CD4-positive, alpha-beta T cell treated with Interleukin-2 at 100 ng/mL for 4 hours (primary cell): ENCODE measurements at places on chromosomes 12 and 14.
A peak's percentile ranks its signal among the peaks of the same experiment; 100 is the strongest.

DNA sequence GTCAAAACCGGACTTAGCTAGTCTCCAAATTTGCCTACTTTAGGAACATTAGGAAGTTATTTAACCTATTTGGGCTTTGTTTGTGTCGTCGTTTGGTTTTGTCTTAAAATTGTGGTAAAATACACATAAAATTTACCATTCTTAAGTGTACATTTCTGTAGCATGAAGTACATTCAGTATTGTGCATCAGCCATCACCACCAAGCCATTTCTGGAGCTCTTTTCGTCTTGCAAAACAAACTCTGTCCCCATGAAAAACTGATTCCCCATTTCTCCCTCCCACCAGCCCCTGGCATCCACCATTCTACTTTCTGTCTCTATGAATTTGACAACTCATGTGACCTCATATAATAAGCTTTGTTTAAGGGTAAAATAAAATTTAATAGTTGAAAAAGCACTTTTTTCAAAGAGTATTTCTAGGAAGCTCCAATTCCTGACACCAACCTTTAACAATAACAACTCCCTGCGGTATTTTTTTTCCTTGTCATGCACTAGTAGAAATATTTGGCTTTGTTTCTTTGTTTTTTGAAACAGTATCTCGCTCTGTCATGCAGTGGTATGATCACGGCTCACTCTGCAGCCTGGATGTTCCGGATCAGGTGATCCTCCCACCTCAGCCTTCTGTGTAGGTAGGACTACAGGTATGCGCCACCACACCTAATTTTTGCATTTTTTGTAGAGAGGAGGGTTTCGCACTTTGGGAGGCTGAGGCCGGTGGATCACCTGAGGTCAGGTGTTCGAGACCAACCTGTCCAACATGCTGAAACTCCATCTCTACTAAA is 3.6 kb upstream of the UBC start:
- peak; percentile 34 for DNase-seq

DNA sequence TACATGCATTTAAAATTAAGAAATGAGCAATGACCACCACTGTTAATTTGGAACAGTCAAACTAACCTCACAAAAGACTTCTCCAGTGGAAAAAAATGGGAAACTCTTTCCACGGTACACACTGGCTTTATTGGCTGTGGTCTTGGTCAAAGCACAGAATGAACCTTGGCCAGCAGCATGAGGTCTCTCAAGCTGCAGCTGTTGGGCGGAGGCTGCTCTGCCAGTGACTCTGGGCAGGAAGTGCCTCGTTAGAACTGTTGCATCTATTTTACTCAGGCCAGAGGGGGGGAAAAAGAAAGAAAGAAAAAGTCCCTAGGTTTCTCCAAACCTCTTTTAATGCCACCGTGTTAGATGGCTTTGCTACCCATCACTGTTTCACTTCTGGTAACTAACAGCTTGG is 279.8 kb upstream of the DIO2 start:
- no peak for DNase-seq

GRCh38 chr14:29370024-29370423 is 557.6 kb downstream of the PRKD1 start:
- no peak for DNase-seq

DNA sequence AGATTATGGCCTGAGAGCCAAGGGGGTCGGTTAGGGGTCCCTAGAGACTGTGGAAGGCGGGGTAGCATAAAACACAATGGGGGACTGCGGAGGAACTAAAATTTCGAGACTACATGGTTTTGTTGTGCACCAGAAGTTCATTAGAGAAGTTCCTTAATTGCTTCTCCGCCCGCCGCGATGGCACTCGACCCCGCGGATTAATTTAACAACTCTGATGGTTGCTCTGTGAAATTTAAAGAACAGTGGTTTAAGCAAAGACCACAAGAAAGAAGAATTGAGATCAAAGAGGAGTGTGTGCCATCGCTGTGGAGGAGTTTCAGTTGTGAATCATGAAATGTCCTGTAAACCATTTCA is 1.4 kb upstream of the CCDC88C start:
- DNase-seq, result peak; percentile 82

DNA sequence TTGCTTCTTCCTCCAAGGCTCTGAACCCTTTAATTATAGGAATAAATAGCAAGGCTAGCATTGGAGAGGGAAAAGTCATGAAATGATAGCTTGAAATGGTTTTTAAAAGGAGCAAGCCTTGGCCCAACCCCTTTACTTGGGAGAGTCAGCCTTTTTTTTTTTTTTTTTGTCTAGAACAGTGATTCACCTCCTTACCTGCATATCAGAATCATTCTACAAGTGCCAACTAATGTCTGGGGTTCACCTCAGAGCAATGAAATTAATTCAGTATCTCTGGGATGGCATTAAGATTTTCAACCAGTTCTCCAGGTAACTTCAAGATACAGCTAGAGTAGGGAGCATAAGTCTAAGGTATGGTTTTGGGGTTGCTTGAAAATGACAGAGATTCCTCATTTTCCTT is 41.3 kb upstream of the TMTC2 start:
- DNase-seq, result no peak

GRCh38 chr12:76274420-76275083 is 73.7 kb downstream of the BBS10 start:
- DNase-seq, result no peak

DNA sequence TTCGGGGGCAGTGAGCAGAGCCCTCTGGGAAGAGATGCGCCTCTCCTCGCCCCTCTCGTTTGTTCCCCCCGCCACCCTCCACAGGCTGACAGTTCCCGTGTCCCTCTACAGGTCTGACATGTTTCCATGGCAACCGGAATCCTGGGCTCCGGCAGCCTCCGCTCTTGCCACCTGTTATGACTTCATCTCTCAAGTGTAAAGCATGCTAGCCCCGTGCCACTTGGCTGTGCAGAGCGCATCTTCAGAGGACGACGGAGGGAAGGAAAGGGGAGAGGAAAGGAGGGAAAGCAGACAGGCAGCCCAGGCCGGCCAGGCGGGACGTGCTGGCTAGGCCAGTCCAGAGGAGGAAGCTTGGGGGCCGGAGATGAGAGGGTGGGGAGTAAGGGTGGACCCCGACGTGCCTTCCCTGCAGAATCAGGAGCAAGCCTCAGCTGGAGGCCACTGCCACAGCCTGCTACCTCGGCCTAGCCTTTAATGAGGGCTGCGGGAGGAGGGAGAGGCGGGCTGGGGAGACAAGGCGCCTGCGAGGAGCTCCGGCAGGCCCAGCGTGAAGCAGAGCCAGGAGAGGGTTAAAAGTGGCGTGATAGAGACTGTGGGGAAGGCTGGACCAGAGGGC is 214.3 kb downstream of the DPF3 start:
- DNase-seq, result no peak

- DNase-seq, result no peak
Measured at GRCh38 chr14:92199763-92200162, 78.0 kb downstream of the CPSF2 start.

GRCh38 chr12:108635201-108635996 is 1.7 kb upstream of the SELPLG start:
- peak; percentile 61 for DNase-seq

DNA sequence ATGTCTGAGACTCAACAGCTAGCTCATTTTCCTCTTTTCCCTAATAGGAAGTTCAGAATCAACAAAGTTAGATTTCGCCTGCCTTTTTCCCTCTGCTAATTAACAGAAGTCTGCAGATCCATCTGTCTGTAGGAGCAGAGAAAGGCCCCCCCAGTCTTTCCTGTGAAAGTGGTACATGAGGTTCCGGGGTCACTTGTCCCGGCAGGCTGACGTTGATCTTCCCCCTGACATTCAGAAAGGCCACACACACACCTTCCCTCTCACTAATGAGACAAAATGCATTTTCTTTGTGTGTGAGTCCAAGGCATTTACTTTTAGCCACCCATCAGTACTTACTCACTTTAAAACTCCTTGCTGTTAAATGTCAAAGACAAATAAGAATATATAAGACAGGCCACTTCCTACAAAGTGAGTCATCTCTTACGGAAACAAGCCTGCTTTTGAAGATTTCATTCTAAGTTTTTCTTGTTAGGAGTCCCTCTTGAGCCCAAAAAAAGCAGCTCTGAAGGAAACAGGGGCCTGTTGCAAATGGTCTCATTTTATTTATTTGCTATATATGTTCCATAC is 138.7 kb downstream of the TTC7B start:
- DNase-seq, result peak; percentile 29

DNA sequence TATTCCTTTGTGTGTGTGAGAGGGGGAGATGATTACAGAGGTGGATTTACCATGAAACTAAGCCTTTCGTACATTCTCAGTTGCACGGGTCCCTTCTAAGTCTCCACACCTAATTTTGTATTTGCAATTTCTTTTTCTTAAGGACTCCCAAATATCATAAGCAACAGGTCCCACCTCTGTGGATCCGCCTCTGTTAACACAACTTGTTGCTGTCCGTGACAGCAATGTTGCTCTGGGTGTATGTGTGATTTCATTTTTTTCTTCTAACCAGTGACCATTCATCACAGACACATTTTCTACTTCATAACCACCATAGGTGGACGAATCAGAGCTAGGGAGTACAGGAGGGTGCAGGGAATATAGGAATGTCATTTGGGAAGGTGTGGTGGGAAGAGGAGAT is 81.1 kb downstream of the NRXN3 start:
- DNase-seq, result no peak

- DNase-seq, result no peak
Measured at GRCh38 chr12:41188841-41189394, 798 bp downstream of the PDZRN4 start.

- DNase-seq, result no peak
Measured at GRCh38 chr12:89770391-89770790, 61.8 kb upstream of the ATP2B1 start.

DNA sequence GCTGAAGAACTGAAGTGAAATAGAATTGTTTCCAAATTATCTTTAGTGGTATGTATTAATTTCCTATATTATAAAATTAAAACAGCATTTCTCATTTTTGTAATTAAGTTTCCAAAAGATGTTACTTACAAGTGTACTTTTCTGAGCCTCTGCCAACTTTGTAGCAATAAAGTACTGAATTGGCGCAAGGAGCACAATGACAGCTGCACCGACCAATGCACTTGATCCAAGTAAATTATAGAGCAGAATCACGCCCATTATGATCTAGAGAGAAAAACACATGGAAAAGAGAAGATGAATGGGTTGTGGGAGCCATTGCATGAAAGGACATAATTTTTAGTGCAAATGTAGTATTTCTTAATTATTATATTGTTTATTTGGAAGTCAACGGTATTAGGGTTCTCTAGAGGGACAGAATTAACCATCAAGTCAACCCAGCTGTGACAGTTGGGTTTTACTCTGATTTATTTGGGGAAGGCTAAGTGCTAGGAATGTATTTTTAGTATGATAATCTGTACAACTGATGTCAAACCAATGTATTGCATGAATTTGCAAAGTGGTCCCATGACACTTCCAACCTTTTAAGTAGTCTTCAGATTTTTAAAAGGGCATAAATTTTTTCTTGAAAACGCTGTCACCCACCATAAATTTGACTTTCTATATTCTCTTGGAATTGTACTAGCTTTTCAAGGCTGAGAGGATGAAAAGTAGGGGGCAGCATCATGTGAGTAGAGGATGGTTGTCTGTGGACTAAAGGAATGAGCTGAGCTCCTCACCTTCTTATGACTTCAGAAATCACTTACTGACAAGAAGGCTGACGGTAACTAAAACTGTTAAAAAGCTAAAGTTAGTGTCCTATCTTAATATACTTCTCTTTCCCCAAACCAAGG is 33.0 kb downstream of the ABCC9 start:
- no peak for DNase-seq

DNA sequence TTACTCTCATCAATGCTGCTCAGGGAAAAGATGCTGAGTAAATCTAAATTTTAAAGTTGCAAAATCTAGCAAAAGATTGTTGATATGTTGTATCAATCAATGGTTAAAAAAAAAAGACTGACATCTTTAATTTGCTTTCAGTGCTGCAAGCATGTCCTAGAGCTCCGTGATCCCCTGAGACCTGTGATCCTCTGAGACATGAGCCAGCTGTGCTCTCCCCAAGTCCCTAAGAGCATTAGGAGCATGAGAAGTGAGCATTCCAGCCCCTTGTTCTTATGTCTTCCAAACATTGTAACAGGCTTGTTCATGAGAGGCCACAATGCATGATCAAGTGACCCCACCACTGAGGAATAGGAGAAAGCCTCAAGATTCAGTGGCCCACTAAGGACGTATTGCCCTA is 116.6 kb downstream of the DAD1 start:
- DNase-seq, result no peak

GRCh38 chr14:101481557-101481956 is 79.7 kb upstream of the DIO3 start:
- DNase-seq, result no peak

- no peak for DNase-seq
Measured at GRCh38 chr14:97106166-97106565, 309.0 kb downstream of the VRK1 start.

- no peak for DNase-seq
Measured at GRCh38 chr12:25829192-25829591, 129.3 kb upstream of the RASSF8 start.

- no peak for DNase-seq
Measured at GRCh38 chr12:22276867-22277266, 57.6 kb downstream of the ST8SIA1 start.

DNA sequence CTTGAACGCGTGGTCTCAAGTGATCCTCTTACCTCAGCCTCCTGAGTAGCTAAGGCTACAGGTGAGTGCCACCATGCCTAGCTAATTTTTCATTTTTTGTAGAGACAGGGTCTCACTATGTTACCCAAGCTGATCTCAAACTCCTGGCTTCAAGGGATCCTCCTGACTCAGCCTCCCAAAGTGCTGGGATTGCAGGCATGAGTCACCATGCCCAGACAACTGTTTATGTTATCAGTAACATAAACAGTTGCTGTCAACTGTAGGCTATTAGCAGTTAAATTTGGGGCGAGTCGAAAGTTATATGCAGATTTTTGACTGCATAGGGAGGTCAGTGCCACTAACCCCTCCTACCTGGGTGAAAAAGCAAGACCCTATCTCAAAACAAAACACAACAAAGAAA is 26.2 kb upstream of the LRRK2 start:
- no peak for DNase-seq

DNA sequence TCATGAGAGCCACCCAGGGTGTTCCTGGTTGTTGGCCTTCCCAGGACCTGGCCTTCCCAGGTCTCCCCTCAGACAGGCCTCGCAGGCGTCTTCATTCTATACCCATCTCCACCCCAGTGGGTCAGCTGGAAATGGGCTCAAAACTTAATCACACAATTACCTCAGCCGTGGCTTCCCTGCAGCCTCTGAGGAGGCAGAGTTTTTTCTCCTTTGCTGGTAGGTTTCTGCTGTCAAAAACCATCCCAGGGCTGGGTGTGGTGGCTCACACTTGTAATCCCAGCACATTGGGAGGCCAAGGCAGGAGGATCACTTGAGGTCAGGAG is 13.2 kb downstream of the NFKBIA start:
- no peak for DNase-seq

GRCh38 chr12:95319694-95320331 is 102.2 kb downstream of the VEZT start:
- no peak for DNase-seq

- DNase-seq, result peak; percentile 90
Measured at GRCh38 chr12:6914246-6914946, at the start of gene ENO2. TSS of gene ENO2 (plus strand) at chr12:6914580. CDS start at chr12:6915833, 1,253 bp downstream.

GRCh38 chr14:59123975-59124374 is 64.5 kb upstream of the DAAM1 start:
- DNase-seq, result no peak

GRCh38 chr12:68623984-68624383 is 13.3 kb downstream of the RAP1B start:
- no peak for DNase-seq
